NCI-H1105 (cell line): ENCODE measurements at places on chromosomes 7 and 10.

GRCh38 chr10:31296754-31297153, 22.3 kb upstream of the ZEB1 start:
- DNase-seq = no peak

- no peak for DNase-seq
Measured at GRCh38 chr10:68067029-68067428, 8.1 kb downstream of the HERC4 start.

DNA sequence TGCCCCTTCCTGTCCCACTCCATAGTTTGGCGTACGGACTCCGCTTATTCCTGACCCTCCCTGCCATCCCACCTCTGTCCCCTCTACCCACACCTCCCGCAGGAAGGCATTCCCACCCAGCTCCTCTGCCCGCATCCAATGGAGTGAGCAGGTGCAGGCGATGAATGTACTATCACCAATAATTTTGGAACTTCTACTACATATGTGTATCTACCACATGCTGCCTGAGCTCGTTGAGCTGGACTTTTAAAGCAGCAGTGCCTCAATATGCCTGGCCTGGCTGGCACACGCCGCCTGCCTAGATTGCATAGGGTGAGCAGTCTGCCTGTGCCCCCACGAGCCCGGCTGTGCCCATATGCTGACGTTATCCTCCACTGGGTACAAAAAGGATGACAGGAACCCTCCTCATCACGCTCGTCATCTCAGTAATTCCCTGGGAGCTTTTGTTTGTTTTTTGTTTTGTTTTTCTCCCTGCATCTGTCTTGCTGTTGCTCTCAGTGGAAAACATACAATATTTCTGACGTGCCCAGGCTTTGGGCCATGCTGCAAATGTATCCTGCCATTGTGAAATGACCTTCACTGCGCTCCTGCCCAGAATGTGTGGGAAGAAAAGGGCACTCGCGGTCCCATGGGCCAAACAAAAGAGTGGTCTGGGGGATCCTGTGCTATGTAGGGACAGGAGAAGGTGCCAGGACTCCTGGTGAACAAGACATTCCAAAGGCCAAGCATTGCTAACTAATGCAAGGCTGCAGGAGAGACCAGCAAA, 302.8 kb downstream of the PTPRN2 start:
- DNase-seq = no peak

DNA sequence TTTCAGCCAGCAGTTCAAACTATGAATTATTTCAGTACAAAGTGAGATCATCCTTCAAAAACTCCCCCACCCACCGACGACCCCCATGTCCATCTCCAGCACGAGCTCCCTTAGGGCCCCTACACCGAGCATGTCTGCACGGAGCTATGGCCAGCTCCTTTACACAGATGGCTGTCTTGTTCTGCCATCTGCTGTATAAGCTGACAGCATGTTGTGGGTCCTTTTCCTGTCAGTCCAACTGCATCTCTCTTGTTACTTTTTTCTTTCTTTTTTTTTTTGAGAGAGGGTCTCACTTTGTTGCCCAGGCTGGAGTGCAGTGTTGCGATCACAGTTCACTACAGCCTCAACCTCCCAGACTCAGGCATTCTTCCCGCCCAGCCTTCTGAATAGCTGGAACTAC, 21.6 kb downstream of the NPC1L1 start:
- DNase-seq = no peak

DNA sequence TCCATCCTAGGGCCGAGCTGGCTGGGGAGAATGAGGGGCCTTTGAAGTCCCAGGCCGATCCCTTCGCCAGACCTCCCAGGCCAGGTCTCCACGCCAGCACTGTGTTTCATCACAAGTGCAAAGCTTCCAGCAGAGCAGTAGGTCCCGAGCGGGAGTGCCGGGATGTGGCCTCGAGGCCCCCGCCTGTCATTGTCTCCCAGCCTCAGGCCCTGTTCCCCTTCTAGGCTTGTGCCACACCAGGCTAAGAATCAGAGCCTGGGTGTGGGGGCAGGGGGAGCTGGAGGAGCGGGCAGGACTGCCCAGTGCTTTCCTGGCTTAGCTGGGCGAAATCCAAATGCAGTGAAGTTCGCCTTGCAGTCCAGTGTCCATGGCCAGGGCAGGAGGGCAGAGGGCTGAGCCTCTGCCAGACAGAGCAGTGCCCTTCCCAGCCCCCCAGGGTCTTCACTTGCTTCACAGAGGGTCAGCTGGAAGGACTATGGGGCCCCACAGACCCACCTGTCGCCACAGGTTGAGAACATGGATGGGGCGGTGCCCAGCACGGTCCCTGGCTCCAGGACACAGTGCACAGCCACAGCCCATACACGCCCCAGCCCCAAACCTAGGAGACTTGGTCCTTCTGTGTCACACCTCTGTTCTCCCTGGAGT, 20.2 kb upstream of the PFKFB3 start:
- no peak for DNase-seq

DNA sequence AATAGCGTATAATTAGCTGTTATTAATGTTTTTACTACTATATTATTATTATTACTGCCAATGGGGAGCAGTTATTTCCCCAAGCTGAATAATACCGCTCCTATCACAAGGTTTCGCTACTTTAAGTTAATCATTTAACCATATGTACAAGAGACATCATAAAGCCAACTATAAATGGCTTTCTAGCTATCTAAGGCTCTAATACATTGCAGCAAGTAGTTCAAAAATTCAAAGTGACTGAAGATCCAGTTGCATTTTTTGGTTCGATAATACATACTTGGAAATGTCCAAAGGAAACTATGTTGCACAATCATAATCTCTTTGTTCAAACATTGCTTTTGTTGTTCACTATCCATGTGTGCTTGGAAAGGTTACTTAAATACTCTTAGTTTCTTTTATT, 952.0 kb upstream of the MBL2 start:
- DNase-seq = no peak

- no peak for DNase-seq
Measured at GRCh38 chr7:105636982-105637381, 55.7 kb upstream of the EFCAB10 start.

- no peak for DNase-seq
Measured at GRCh38 chr7:50774319-50774718, 8.4 kb downstream of the GRB10 start.

DNA sequence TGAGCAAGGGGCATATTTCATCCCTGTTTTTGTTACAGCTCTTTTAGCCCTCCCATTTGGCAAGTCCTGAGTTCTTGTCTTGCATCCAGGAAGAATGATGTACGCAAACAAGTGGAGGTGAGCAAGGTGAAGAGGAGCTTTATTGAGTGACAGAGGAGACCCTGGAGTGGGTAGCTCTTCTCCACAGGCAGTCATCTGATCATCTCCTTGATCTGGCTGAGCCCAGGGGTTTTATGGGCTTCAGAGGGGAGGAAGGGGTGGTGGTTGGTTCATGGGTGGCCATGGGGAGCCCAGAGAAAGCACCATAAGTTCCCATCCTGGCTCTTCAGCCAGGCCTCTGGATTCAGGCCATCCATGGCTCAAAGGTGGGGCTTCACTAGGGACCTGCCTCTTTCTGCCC, 21.9 kb downstream of the STEAP1 start:
- DNase-seq = no peak

DNA sequence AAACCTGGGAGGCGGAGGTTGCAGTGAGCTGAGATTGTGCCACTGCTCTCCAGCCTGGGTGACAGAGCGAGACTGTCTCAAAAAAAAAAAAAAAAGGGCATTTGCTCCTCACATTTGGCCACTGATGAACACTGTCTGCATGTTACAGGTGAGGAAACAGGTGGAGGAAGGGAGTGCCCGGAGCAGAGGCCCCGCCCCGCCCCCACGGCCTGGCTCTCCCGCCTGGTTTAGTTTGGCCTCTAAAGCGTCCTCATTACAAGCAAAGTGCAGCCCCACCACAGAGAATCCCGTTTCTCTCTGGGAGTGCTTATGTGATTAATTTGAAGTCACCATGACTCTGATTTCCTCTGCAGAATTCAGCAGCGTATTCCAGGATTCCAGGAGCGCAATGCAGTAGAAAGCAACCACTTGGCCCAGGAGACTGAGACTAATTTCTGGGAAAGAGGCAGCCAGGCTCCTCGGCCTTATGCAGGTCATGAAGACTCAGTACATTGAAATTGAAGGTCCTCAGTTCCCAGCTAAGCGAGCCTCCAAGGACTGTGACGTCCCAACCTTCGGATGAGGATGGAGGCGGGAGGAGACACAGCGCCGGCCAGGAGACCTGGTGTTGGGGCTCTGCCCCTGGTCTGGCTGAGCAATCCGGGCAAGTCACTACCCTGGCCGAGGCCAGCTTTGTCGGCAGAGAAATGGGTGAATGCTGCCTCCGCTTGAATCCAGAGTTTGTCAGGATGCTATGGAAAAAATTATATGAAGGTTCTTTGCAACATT, 44.7 kb downstream of the RBM17 start:
- DNase-seq = no peak

GRCh38 chr7:157890921-157891401, 554.2 kb downstream of the DNAJB6 start:
- DNase-seq = no peak
